ENCODE measurements at places on chromosomes 5 and 9.

DNA sequence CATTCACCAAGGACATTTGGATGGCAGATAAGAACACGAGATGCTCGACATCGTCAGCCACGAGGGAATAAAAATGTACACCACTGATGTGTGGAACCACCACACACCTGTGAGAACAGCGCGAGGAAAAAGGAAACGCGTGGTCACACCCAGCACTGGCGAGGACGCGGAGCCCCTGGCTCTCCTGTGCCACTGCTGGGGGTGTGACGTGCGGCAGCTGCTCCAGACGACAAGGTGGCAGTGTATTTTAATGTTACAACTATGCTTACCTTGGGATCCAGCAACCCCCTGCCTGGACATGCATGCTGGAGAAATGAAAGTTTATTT lies 13.6 kb upstream of the CEP72 start:
- no peak for DNase-seq

DNA sequence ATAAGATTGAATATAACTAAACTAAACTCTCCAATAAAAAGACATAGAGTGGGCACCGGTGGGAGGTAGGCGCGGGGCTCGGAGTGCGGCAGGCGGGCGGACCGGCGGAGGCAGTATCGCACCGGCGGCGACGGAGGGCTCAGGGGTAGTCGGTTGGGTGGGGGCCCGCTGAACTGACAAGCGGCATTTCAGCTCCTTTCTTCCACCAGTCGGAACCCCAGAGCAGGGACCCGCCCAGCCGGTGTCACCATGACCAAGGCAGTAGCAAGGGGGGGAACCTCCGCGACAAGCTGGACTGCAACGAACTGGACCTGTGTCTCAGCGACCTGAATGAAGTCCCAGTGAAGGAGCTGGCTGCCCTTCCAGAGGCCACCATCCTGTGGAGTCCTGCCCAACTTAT lies 156.7 kb downstream of the HINT1 start:
- DNase-seq = no peak

DNA sequence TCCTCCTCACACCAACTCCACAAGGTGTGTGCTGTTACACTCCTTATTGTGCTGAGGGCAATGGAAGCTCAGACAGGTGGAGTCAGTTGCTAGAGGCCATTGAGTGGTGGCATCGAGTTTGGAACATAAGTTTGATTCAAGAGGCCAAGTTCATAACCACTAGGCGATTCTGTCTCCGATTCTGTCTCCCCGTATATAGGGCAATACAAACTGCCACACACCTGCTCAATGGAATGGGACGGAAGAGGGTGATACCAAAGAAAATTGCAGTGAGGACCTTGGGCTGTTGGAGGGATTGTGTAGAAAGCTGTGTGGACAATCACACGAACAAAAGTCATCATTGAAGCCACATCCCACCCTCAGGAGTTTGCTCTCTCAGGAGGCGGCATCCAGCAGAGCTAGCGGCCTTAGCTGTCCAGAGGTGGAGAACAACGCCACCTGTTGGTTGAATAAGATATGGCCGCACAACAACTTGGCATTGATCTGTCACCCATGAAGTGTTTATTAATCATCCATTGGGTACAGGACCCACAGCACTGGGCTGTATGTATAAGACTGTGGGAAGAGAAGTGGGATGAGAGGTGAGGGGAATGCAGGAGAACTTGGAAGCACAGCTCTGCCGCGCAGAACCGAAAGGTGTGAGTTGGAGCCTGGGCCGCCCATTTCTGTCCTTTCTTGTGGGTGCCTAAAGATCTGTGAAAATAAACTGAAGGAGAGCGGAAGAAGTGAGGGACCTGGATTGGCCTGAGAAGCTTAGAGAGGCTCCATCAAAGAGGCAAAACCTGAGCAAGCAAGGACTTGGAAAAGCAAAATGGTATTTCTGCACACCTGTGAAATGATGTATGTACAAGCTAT lies 16.1 kb upstream of the NEUROG1 start:
- peak; percentile 50 for DNase-seq

DNA sequence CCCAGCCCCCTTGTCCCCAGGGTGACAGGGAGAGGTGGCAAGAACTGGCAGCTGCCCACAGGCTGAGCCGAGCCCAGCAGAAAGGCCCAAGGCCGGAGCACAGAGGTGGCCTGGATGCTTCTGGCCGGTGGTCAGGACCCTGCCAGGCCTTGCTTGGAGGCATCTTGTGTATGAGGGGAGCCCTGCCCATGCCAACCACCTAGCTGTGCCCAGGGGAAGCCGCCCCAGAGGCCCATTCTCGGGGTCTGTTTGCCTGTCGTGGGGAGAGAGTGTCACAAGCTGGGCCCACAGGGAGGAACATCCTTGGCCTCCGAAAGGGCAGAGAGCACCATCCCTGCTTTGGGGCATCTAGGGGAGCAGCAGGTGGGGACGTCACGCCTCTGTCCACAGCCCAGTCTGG lies 10.0 kb downstream of the NKD2 start:
- no peak for DNase-seq

- DNase-seq = no peak
Observed at GRCh38 chr9:107690021-107690420, 200.5 kb upstream of the KLF4 start.

- no peak for DNase-seq
Observed at GRCh38 chr9:133188006-133188842, 20.8 kb downstream of the OBP2B start.

GRCh38 chr9:27665136-27665535 lies 91.9 kb upstream of the C9orf72 start:
- DNase-seq = no peak

GRCh38 chr9:14909601-14909960 lies 647 bp downstream of the FREM1 start:
- no peak for DNase-seq

DNA sequence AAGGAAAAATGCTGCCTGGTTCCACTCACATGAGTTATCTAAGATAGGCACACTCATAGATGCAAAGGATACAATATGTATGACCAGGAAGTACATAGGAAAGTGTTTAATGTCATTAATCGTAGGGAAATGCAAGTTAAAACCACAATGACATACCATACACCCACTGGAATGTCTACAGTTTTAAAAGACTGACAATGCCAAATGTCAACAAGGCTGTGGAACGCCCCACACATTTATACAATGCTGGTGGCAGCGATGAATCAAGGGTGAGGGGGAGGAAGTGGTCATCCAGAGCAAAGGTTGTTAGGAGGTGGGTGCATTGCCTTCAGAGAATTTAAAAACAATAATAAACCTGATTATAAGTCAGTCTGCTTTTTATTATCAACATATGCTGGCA lies 437.8 kb downstream of the ARHGEF28 start:
- DNase-seq = no peak

DNA sequence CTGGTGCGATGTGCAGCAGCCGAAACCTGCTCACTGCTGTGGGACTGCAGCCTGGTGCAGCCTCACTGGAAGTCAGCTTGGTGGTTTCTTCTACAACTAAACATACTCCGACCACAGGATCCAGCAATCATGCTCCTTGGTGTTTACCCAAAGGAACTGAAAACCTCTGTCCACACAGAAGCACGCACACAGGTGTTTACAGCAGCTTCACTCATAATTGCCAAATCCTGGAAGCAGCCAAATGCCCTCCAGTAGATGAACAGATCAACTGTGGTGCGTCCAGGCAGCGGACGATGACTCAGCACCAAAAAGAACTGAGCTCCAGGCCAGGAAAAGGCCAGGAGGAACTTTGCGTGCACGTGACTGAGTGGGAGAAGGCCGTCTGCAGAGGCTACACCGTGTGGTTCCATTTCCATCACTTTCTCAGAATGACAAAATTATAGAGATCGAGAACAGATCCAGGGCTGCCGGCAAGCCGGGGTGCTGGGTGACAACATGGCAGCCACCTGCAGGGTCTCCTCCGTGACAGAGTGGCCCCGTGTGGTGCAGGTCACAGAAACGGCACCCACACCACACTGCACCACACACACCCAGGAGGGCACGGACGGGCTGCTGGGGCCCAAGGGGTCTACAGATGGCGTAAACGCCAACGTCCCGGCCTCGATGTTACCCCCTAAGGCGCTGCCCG lies 23.1 kb upstream of the NSMF start:
- peak; percentile 29 for DNase-seq

DNA sequence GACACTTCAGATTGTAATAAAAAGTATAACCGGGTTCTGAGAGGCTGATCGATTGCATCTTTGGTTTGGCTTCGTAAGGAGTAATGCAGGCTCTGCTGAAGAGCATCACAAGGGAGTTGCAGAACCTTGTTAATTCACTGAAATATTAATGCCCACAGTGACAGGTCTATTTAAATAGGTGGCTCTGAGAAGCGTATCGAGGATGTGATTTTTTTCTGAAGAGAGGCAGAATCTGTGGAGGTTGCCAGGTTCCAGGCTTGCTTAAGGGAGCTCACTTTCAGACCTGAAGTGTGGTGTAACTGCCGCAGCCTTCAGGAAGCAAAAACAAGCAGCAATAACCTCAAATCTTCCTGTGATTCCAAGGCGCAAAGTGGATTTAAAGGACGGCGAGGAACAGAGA lies 80.3 kb downstream of the ANKRD33B start:
- no peak for DNase-seq

- DNase-seq = no peak
Observed at GRCh38 chr9:68964102-68964541, 49.8 kb downstream of the PRKACG start.

DNA sequence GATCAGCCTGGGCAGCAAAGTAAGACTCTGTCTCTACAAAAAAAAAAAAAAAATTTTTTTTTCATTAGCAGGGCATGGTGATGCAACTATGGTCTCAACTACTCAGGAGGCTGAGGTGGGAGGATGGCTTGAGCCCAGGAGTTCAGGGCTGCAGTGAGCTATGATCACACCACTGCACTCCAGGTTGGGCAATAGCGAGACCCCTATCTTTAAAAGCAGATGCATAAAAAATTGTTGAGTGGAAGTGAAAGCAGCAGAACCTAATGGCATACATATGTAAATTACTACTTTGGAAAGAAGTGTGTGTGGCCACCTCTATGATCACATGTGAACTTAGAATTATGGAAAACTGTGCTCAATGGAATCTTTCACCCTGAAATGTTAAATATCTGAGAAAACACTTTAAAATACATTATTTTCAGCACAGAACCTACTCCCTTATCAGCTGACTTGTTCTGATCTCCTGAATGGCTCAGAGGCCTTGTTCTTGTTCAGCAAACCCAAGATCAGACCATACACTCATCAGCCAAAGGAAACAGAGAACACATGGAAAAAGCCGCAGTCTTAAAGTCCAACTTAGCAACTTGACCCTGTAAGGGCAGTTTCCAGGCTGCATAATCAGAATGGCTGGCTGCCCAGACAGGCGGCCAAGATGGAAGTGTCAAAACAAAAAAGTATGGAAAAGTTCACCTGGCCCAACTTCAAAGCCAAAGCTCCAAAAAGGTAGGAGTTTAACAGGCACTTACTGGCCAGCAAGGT lies 56.5 kb downstream of the SIL1 start:
- no peak for DNase-seq

GRCh38 chr5:78433972-78434371 lies 73.6 kb downstream of the SCAMP1 start:
- DNase-seq = no peak

- DNase-seq = no peak
Observed at GRCh38 chr9:111274737-111275136, 55.3 kb downstream of the OR2K2 start.

GRCh38 chr5:134541736-134542376 lies 16.4 kb downstream of the JADE2 start:
- DNase-seq = no peak

DNA sequence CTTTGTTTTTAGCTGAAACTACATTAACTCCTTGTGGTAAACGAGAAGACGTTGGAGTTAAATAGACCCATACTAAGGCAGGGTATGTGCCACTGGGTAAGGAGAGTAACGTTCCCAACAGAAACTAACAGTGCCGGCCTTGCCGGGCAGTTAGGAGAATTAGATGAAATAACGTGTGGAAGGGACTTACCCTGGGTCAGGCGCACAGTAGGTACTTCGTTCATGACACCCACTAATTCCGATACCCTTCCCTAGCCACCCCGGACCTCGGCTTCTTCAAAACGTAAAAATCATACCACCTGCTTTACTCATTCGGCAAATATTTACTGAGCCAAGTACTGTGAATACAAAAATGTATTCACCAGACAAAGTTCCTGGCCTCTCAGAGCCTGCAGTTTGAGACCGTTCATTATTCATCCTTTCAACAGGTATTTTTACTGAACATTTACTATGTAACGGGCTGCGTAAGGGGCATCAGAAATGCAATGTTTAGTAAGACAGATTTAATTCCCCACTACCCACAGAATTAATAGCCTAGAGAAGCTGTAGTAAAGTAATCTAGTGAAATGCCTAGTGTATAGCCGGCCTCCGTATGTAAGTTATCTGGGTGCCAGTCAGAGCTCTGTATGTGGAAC lies 3.2 kb upstream of the SMIM23 start:
- DNase-seq = no peak

GRCh38 chr5:38807570-38808483 lies 38.0 kb upstream of the OSMR start:
- DNase-seq = no peak

DNA sequence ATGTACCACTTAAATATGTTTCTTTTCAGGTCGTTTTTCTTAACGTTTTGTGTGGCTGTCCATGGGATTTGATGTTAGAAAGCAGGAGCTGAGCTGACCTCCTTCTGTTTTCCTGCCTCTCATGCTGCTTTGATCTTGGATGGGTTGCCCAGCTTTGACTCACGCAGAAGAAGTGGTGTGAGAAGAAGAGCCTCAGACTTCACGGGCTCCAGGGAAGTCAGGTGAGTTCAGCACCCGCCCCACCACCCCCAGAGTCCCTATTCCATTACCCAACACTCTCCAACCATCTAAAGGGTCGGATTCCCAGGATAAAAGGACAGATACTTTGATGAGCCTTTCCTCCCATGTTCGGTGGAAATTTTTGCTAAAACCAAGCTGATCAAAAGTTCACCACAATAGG lies 373.4 kb downstream of the IRX2 start:
- no peak for DNase-seq

DNA sequence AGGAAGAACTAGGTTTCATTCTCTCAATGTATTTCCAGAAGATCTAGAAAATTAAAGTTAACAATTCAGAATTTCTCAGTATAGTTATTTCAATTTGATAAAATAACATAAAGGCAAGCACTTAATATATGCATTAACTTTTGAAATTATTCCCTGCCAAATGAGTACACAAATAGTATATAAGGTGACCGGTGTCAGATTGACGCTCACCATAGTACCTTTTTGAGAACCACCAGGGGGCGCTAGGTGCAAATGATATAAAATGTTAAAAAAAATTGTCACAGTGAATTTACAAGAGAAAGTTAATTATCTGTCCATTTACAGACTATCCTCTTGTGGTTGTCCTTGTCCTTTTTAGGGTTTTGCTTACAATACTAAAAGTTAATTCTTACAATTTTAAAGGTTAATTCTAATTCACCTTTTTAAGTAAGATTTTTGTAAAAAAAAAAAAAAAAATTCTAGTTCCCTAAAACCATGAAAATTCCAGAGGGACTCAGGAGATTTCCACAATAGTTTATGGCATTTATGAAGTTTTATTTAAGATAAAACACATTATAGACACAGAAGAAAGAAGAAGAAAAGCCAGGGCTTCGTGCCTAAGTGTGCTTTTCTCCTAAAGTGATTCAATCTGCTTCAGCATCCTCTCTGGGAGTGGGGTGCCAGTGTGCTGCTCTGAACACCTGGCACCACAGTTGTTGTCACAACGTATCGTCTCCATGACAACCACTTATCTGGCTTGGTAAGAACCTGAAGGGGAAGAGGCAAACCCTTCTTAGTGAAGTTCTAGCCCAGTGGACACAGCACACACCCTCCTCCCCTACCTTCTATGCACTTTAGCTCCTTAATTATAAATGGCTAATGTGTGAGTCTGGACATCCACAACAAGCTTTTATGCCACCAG lies 1.7 kb downstream of the ADAMTS16 start:
- peak; percentile 41 for DNase-seq

GRCh38 chr5:34586117-34586885 lies 69.8 kb upstream of the RAI14 start:
- DNase-seq = peak; percentile 98

- no peak for DNase-seq
Observed at GRCh38 chr5:113202746-113203716, 226.4 kb downstream of the DCP2 start.
